Activated CD4-positive, CD25-positive, alpha-beta regulatory T cell (primary cell): ENCODE measurements at places on chromosomes 2 and 18.

DNA sequence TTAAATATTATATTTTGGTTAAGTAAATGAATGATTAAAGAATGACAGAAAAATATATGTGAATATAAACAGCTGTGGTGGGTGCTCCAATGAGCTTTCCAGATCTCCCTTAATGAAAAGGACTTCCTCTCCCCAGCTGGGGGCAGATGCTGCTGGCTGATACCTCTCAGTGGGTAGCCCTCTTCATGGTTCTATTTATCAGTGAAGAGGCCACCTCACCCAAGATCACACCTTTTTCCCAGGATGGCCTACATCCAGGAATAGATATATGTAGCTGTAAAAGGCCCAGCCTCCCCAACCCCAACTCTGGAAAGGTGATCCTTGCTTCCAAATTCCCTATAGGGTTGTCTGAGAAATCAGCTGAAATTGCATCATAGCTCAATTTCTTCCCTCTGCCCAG lies 135.2 kb upstream of the ACVR2A start:
- no peak for DNase-seq

DNA sequence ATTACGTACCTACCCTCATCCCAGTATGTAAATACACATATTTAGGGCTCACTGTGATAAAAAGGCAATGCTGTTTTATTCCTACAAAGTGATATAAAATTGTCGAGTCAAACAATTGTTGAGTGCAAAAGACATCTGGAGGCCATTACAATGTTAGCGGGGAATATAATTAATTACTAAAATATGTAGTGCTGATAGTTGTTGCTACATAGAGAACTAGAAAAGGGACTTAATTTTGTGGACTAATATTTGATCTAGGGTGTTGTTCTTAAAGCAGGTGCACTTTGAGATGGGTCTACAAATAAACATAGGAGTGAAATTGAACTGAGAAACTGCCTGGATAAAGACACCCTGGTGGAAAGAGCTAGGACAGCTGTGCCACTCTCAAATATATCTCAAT lies 300.1 kb downstream of the NOL4 start:
- DNase-seq, result no peak

DNA sequence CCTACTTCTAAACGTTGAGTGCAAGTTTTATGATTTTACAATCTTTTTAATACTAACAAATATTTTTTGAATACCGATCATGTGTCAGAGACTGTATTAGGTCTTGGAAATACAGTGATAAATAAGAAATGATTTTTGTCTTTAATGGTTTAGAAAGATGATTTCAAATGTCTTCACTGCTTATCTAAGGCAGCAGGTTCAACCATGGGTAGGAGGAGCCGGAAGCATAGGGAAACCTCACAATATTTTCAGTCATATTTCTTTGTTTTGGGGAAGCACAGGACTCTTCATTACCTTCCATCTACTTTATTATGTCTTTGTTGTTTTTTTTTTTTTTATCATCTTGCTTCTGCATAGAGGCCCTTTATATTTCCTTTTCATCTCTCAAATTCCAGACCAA lies 165.2 kb upstream of the EPC2 start:
- no peak for DNase-seq

DNA sequence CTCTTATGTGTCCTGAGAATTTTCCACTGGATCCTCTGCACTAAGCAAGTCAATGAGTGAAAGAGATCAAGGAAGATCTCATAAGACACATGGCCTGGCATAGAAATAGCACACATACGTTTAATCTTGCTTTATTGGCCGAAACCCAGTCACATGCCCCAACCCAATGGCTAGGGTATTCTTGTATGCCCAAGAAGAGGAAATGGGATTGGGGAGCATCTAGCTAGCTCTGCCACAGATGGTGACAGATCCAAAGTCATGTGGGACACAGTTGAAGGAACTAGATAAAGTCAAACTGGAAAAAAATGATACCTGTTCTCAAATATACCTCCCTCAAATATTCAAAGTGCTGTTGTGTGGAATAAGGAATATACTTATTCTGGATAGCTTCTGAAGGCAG lies 74.7 kb downstream of the CD28 start:
- no peak for DNase-seq

DNA sequence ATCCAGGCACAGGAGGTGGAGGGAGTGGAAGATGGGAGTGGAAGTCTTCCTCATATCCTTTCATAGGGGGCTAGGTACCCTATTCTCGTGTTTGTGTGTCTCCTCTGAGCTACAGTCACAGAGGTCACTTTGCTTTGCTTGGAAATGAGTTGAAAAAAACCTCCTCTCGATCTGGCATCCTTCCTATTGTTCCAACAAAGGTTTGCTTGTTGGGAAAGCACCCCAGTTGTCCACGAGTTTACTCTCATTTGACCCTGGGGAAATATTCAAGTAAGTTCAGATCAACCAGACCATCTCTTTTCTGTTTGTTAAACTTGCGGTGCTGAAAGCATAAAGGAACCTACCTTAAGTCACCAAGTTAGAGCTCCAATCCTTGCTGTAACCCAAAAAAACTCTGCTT lies 59.3 kb downstream of the ARHGEF33 start:
- DNase-seq, result no peak

GRCh38 chr2:133389569-133389968 lies 178.7 kb downstream of the NCKAP5 start:
- no peak for DNase-seq

- no peak for DNase-seq
Observed at GRCh38 chr2:39394516-39394961, 42.5 kb downstream of the MAP4K3 start.

DNA sequence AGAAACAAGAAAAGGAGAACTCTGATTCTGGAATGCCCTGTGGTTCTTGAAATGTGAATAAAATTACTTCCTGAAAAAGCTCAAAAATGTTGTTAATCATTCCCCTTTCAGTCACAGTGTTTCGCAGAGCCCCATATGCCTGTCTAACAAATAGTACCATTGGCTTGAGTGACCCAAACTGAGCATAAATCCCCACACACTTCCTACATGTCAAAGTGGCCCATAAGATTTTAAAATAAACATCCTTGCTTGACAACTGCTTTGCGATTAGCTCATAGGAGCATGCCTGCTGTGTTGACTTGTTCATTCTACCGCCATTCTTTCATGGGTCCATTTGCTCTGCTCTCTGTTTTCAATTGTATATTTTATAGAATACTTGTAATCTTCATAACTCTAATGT lies 377.8 kb upstream of the SMIM21 start:
- DNase-seq, result no peak

- DNase-seq, result no peak
Observed at GRCh38 chr18:72692595-72692994, 148.5 kb upstream of the CBLN2 start.

DNA sequence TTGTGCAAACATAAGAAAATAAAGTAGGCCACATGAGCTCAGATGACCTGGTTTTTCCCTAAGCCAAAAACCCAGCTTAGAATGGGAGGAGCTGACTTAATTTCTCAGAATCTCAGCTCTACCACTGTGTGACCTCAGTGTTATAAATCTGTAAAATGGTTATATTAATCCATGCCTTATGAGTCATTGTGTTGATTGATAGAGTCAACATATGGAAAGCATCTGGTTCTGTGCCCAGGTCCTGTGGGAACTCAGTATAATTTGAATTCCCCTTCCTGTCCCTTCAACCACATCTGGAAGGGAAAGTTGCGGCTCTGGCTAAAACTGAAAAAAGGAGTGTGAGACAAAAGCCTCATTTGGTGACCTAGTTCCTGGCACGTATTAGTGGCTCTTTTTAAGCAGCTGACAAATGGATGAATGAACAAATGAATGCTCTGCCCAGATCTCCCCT lies 25.7 kb downstream of the TMEM177 start:
- DNase-seq, result no peak

DNA sequence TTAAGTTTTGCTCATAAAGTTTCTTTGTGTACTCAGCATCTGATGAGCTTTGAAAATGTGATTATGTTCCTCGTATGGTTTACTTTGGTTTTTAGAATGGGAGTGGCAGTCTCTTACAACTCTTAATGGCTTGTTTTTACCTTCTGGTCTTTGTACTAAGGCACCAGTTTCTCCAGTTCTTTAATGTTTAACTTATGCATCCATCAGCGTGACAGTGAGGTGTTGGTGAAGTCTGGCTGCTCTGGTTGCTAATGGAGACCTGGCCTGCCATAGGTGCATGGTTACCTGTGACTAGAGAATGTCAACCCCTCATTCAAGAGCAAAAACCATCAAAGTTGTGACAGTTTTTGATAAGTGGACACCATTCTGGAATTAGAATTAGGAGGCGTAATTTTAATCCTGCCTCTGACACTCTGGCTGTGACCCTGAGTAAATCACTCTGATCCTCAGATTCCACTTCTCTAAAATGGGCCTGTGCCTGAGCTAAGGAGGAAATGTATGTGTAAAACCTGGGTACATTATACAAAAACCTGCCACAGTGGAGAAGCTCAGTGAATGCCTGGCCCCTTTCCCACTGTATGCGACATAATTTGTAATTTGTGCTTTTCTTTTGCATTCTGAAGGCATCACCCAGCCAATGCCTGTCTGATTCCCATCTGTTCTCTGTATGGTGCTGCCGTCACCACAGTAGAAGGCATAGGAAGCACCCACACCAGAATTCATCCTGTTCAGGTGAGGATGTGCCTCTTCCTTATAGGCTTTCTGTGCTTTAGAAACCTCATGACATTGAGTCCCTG lies 11.2 kb downstream of the AOX1 start:
- no peak for DNase-seq

DNA sequence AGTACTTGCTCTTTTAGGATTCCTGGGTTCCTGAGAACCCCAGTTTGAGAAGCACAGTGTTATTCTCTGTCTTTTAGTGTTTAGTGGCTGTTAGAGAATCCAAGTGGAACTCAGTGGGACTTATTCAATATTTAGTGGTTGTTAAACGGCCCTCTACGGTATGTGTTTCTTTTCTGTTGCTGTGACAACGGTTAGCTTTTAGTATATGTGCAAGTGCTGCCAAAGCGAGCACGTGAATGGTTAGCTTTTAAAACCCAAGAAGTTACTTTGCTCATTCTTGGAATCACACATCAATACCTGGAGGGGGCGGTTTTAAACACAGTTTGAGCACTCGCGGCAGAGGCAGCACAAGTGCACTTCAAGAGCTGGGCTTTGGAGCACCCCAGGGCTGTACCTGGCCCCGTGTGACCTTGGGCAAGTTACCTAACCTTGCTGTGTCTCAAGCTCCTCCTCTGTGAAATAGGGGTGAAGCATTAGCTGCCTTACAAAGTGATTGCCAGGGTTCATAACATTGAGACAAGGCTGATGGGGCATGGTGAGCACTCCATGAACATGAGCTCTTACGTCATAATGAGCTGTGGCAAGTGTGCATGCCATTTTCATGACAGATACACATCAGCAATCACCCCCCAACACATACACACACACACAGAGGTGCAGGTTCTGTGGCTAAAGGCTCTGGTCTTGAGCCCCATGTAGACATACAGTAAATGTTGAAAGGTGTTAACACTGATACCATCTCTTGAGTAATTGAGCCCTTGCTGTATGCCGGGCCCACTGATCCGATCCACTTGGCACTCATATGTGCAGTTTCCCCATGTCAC lies 234.1 kb downstream of the ALPK2 start:
- DNase-seq, result no peak

- DNase-seq, result no peak
Observed at GRCh38 chr2:171787333-171788072, 100.2 kb downstream of the DYNC1I2 start.

- no peak for DNase-seq
Observed at GRCh38 chr2:121360566-121361300, 75.7 kb upstream of the TFCP2L1 start.

DNA sequence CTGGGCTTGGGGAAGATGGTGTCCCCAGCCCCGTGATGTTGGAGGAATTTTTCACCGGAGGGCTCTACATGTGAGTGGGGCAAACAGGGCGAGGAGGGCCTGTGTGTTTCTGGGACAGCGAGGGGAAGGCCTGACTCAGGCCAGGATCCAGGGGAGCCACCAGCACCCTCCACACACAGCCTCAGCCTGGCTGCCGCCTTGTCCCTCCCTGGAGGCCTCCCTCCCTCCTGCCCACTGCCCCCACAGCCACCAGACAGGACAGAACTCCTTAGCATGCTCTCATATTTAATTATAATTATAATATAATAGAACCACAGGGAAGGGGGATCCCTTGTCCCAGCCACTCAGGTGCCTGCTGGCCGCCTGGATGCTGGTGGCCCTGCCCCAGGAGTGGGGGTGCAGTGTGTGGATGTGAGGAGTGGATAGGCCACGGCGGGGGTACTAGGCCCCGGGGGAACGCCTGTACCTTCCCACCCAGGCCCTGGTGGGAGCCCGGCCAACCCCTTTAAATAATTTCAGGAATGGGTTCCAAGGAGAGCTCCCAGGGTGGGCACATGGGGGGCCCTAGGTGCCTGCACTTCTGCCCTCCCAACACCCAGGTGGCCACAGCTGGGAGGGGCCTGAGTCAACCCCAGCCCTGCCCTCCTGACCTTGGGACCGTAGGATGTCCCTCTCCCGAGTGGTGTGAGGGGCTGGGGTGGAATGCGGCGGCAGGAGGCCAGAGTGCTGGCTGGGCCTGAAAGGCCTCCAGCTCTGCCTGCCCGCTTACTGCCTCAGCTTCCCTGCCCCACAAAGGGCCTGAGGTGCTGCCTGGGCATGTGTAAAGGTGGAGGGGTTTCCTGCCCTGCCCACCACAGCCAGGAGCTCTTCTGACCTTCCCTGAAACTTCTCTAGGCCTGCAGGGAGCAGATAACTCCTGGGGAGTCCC lies 8.8 kb downstream of the PDCD1 start:
- DNase-seq, result no peak

GRCh38 chr2:95307036-95307435 lies 9.9 kb downstream of the KCNIP3 start:
- DNase-seq, result no peak
